AG10803 (cell line): ENCODE measurements at places on chromosomes 11 and 22.

- peak; percentile 81 for DNase-seq
Measured at GRCh38 chr11:795634-796564, 2.2 kb downstream of the SLC25A22 start.

- DNase-seq = no peak
Measured at GRCh38 chr11:124473476-124473875, 28.0 kb upstream of the OR8B8 start.

DNA sequence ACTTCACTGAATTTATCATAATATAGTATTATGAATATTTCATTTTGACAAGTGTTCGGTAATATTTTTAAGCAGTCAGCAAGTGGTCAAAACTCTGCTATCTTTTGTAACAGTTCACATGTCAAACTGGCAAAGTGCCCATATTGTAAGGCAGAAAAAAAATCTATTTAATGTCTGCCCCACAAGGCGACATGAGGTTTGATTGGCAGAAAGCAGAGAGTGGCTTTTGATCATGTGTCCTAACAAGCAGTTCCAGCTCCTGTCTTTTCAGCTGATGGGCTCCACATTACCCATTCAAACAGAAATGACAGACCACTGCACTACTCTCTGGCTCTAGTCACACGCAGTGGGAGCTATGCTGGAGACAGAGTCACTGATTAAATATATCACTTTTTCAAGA lies 59.0 kb downstream of the SOX6 start:
- DNase-seq = no peak

DNA sequence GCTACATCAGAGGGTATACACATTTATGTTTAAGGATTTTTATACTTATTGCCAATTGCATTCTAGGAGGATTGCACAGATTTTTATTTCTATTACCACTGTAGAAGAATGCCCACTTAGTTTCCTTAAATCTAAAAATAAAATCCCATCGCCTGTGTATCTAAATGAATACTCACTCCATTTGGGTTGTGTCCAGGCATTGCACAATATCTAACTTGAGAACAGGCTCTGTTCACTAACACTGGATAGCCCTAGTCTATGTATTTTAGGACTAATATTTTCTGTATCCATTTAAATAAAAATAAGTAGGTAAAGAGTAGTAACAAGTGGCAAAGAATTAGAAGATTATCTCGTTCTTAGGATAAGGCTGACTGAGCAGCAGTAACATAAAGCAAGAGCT lies 4.1 kb downstream of the C11orf52 start:
- DNase-seq = peak; percentile 87

- DNase-seq = no peak
Measured at GRCh38 chr11:42913731-42914130, 398.1 kb upstream of the API5 start.

DNA sequence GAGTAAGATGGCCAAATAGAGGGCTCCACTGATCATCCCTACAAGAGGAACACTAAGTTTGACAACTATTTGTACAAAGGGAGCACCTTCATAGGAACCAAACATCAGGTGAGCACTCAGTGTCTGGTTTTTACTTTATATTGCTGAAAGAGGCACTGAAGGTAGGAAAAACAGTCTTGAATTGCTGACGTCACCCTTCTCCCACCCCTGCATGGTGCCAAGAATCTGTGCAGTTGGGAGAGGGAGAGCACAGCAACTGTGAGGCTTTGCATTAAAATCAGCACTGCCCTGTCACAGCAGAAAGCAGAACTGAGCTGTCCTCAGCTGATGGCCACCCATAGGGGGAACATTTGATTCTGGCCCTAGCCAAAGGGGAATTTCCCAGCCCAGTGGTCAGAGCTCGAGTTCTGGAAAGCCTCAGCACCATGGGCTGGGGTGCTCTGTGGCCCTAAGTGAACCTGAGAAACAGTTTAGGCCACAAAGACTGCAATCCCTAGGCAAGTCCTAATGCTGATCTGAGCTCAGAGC lies 37.9 kb downstream of the PIWIL3 start:
- DNase-seq = no peak

DNA sequence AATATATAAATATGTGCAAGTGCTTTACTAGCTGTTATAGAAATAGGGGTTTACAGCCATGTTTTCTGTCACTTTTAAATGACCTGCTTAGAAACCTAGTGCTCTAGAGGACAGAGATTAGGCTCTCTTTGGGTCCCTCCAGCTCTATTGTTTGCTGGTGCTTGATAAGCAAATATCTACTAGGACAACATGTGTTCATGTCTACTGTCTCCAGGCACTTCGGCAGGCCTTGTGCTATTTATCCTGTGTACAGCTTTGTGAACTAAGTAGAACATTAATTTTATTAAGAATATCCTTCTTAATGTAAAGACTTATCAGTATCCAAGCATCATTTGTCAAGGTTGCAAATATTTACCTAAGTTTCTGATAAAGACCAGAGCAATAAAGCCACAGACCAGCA lies 11.9 kb upstream of the RASSF10 start:
- no peak for DNase-seq

GRCh38 chr22:28798810-28799605 lies 1.4 kb downstream of the XBP1 start:
- DNase-seq = peak; percentile 98

DNA sequence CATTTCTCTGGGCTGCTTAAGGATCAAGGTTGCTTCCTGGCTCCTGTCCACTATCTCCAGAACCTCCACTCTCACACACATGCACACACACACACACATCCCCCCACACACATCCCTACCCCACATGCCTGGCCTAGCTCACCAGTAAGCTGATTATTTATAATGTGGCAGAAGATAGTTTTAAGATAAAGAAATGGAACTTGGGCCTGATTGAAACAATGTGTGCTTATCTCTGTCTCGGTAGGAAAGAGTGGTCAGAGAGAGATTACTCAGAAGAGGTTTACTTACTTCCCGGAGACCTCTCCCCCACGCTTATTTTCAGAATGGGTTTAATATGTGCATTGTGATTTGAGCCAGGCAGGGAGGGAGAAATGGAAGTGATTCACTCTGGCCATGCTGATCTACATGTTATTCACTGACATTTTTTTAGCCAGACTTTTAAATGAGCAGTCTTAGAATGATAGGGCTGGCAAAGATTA lies 422.4 kb downstream of the TENM4 start:
- DNase-seq = peak; percentile 72

DNA sequence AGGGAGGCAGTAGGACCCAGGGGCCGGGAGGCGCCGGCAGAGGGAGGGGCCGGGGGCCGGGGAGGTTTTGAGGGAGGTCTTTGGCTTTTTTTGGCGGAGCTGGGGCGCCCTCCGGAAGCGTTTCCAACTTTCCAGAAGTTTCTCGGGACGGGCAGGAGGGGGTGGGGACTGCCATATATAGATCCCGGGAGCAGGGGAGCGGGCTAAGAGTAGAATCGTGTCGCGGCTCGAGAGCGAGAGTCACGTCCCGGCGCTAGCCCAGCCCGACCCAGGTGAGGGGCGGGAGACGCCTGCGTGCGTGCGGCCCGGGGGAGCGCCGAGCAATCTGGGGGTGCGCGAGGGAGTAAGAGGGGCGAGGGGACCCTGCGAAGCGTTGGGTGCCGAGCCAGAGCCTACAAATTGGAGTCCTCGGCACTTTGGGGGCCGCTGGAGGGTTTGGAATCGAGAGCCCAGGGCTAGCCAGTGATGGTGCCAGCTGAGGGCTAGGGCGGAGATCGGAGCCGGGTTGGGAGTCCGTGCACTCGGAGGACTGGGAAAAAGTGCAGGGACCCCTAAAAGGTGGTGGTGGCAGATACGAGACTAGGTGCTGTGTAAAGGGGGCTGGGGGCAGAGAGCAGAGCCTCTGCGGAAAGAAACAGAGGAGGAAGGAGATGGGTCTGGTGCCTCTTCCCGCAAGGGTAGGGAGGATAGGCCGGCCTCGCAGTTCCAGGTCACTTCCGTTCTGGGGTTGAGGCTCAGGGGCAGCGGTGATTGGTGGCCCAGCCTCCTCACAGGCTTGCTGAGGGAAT lies at the start of gene SERPINH1:
Gene SERPINH1, plus strand, starts transcription at position 206 of the 788 bp plus-strand sequence. CDS start 4,097 bp downstream, outside the sequence.
- peak; percentile 90 for DNase-seq
